ENCODE measurements at places on chromosomes 2 and 18.

- no peak for DNase-seq
These were observed 22.1 kb downstream of the USP37 start for GRCh38 chr2:218546012-218546411.

DNA sequence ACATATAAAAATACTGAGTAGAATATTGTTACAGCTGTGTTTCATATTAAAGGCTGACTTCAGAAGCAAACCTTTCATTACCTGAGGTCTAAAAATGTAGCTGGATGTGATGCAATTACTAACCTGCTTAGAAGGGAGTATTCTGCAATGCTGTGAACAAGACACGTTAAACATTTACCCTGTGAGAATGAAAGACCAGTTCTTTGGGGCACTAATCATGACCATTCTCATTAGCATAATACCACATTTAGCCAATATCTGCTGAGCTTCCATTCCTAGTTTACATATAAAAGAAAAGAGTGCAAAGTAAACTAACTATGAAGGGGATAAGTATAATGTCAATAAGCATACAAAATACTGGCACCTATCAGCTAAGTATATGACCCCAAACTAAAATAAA is 784.0 kb upstream of the KLHL29 start:
- DNase-seq: no peak

DNA sequence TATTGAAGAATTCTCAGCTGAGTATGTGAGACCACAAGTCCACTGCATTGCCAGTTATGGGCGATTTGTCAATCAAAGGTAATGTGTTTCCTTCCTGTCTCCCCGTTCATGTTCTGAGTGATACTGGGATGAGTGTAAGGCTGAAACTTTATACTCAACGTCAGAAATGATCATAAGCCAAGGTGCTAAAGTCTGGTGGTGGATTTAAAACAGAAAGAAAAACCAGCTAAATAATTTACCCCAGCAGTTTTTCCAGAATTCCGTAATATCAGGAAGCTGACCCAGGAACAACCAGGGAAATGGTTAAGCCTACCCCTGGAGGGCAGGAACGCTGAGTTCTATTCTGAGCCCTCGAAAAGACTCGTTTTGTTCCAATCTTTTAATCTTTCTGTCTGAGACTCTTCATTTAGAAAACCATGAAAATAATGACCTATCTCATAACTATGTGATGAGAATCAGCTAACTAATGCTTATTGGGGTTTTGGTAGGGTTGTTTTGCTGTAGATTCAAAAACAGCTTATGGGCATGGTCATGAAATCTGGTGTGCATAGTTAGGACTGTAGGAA is 149.6 kb downstream of the LAMA3 start:
- DNase-seq: no peak

- peak; percentile 80 for DNase-seq
These were observed 25.5 kb upstream of the PXDN start for GRCh38 chr2:1769703-1770422.

GRCh38 chr18:79388043-79388442 is 7.7 kb upstream of the NFATC1 start:
- DNase-seq: no peak

GRCh38 chr2:174330945-174331594 is 3.7 kb upstream of the SP9 start:
- DNase-seq: no peak

DNA sequence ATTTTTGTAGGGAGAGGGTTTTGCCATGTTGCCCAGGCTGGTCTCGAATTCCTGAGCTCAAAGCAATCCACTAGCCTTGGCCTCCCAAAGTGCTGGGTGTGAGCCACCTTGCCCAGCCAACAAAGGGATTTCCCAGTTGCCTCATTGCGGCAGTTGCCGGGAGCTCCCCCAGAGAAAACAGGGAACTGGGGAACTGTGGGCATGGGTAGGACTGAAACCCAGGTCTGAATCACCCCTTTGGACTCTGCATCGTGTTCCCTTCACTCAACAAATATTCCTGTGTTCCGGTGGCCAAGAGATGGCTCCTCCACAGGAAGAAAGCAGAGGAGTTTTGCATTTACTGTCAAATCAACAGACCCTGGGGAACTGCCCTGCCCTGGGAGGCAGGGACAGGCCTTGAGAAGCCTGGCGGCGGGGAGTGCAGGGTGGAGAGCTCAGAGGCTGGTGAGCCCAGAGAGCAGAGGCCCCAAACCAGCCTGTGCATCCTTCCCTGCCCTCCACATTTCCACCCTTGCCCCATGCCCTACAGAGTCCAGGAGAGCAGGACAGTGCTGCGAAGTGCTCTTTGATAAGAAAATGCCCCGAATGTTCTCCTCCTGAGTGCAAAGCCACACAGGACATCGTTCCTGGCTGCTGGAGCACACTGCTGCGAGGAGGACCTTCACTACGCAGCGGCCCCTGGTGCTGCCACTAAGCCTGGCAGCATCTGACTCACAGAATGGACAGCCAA is 24.9 kb downstream of the MYO7B start:
- no peak for DNase-seq

Data from GM12891 (cell line).